ENCODE measurements at places on chromosomes 6 and 20.

GRCh38 chr6:99318566-99318965, 30.9 kb downstream of the FAXC start:
- no peak for DNase-seq

DNA sequence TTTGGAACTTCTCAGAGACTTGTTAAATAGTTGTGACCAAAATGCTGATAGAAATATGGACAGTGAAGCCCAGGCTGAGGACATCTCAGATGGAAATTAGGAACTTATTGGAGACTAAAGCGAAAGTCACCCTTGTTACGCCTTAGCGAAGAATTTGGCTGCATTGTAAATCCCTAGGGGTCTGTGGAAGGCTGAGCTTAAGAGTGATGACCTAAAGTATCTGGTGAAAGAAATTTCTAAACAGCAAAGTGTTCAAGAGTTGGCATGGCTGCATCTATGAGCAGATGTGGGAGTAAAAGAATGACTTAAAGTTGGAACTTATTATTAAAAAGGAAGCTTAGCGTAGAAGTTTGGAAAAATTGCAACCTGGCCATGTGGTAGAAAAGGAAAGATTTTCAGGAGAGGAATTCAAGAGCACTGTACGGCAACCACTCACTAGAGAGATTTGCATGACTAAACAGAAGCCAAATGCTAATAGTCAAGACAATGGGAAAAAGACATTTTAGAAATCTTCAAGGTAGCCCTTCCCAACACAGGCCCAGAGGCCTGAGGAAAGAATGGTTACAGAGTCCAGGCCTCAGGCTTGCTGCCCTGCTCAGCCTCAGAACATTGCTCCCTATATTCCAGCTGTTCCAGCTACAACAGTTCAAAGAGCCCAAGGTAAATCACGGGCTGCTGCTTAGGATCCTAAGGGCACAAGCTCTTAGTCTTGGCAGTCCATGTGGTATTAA, 61.6 kb upstream of the TNFRSF21 start:
- DNase-seq, result no peak

DNA sequence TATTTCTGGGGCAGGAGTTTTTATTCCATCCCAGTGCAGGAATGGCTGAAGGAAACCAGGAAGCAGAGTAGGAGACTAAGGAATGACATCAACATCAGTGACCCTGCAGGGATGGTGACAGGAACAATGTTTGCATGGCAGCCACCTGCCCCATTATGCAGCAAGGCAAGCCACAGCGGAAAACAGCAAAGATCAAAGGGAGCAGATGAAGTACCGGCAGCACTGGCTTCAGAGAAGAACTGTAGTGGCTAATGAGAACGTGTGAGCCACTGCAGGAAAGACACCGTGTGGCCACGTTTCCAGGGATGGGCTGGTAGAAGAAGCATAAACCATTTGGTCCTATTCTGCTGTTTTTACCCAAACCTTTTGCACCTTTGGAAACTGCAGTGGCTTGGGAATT, 52.9 kb upstream of the TAB2 start:
- DNase-seq, result no peak

DNA sequence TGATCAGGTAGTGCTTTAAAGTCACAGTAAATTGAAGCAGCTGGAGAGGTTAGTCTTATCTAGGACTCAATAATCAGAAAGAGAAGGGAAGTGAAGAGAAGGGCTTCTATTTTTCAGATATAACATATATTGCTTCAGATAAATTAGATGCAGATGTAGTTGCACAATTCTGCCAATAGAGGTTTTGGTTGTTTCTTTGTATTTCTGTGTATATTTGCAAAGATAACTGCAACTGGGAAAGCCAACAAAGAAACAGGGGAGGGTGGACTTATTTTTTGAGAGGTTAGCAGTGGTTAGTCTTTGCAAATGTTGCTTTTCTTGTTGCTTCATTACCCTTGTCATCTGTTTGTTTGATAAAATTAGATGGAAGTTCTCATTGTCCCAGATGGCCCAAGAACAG, 106.6 kb downstream of the ADGRG6 start:
- no peak for DNase-seq

GRCh38 chr6:135096403-135097130, 41.9 kb upstream of the HBS1L start:
- no peak for DNase-seq

DNA sequence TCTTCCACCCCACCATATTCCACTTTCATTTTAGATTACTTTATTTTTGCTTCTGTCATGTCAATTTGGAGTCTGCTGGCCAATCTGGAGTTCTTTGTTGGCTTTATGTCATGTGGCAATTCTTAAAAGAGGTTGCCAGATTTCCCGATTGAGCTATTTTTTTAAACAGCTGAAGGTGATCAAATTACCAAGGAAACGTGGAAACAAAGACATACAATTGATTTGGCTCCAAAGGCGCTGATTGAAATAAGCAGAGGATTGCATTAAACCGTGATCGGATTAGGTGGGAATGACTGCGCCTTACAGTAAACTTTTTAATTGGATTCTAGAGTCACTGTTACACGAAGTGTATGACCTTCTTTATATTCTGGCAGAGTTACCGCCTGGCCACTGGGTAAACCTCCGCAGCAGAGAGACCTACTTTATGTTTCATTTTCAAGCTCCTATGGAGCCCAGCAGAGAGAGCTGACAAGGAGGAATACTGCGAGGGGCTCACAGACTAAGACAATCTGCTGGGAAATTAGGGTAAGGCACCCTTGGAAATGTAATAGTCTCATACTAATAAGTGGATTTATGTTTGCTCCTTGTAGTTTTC, 37.9 kb downstream of the SIM1 start:
- DNase-seq, result no peak

DNA sequence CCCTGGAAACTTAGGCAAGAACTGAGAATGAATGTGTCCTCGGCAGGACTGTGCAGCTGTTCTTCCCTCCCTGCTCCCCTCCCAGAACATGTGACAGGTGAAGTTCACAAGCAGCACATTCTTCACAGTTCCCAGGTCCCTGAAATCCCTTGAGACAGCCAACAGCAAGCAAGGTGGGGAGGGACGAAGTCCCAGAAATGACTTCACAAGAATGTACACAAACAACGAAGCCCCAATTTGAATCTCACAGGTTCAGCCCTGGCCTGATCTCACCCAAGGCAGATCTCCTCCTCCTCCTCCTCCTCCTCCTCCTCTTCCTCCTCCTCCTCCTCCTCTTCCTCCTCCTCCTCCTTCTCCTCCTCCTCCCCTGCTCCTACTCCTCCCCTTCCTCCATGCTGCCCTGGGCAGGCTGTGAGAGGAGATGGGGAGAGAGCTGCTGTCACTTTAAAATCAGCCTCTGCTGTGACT, 32.4 kb downstream of the WRNIP1 start:
- DNase-seq, result no peak

DNA sequence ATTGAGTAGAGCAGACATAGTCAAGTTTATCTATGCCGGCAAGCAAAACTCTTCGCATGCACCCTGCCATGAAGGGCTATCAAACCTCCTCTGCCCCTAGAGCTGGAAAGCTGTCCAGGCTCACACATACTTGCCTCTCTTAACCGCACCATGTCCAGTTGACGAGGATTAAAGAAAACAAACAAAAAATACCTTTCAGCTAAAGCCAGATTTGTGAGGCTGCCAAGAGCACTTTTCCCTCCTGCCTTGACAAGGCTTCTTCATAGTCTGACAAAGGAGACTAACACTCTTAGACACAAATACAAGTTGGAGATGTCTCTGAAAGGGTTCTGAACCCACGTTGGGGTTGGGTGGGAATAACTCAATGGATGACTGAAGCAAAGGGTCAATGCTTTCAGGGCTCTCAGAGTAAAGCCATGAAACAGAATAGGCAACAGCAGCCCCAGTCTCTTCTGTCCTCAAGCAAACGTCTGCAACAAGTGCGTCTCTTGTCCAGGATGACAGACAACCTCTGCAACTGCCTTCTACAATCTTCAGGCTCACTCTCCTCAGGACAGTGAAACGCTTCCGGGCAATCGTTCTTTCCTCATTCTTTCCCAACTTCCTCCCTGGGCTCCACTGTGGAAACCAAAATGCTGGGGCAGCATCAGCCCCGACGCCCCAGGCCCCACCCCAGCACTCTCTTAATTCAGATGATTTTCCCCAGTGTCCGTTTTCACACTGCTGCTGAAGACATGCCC, 57.8 kb downstream of the AGPAT4 start:
- DNase-seq, result no peak

GRCh38 chr6:73739096-73739495, 43.1 kb downstream of the CD109 start:
- no peak for DNase-seq
